Pons (tissue), 1 donor: ENCODE measurements at places on chromosomes 6 and 20.

DNA sequence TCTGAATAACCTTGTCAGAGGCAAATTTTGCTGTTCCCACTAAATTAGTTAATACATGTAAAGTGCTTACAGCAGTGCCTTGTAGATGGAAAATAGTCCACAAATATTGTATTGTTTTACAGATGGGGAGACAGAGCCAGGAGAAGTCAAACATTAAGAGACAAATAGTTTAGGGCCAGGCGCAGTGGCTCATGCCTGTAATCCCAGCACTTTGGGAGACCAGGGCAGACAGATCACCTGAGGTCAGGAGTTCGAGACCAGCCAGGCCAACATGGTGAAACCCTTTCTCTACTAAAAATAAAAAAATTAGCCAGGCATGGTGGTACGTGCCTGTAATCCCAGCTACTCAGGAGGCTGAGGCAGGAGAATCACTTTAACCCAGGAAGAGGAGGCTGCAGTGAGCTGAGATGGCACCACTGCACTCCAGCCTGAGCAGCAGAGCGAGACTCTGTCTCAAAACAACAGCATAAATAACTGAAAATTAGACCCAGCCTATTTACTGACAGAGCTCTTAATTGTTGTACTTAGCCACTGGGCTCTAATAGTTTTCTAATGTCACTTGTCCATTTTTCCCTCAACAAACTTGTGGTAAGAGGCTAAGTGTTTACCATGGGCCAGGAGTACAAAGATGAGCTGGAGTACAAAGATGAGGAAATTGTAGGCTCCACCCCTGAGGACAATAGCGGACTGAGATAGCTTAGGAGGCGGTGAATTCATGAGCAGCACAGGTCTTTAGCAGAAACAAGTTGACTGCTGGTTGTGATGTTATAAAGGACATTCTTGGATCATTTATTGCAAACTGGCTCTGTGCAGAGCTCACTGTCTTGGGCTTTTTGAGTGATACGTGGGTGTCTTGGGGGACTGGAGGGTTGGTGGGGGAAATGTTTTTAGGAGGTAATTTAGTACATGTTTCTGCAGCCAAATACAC lies 6.4 kb downstream of the ZSWIM3 start:
- no peak for DNase-seq

DNA sequence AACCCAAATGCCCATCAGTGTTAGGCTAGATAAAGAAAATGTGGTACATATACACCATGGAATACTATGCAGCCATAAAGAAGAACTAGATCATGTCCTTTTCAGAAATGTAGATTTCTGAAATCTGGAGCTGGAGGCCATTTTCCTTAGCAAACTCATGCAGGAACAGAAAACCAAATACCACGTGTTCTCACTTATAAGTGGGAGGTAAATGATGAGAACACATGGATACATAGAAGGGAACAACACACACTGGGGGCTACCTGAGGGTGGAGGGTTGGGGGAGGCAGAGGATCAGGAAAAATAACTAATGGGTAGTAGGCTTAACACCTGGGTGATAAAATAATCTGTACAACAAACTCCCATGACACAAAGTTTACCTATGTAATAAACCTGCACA lies 188.9 kb upstream of the PRND start:
- no peak for DNase-seq

DNA sequence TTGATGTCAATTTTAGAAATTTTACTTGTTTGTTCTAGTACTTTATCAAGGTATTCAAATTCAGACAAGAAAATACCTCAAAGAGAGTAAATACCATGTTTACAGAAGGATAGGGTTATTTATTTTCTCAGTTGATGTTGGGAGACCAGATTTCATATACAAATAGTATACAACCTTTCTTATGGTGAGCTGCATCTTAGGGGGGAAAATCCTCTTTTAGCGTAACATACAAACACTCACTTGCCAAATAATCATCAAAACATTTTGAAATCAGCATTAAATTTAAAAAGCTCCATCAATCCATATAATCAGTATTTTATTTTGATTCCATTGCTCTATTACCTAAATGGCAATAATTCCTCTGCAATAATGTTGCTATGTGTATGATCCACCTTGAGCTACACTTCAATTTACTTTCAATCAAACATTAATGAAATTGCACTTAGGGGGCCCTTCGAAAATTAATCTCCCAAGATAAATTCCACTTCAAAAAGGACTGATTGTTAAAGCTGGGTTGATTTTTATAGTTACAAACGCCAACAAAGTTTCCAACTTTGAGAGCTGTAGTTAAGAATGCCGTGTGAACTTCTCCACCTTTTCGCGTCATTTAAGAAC lies 2.2 kb downstream of the NKX2-4 start:
- DNase-seq: no peak

GRCh38 chr6:152368751-152369624 lies 268.2 kb downstream of the SYNE1 start:
- peak; percentile 68 for DNase-seq

DNA sequence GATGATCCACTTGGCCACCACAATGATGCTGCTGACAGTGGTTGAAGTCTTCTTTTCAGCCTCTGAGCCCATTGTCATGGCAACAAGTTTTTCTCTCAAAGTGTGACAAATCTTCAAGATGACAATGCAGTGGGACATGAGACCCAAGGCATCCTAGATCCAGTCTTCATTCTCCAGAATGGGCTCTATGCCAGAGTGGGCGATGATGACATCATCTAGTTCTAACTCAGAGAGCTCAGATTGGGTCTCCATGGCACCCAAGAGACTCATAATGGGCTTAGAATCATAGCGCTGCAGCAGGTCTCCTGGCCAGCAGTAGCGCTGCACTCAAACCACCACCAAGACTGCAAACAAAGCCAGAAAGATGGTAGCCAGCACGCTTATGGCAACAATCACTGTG lies 973.6 kb downstream of the EYS start:
- no peak for DNase-seq

DNA sequence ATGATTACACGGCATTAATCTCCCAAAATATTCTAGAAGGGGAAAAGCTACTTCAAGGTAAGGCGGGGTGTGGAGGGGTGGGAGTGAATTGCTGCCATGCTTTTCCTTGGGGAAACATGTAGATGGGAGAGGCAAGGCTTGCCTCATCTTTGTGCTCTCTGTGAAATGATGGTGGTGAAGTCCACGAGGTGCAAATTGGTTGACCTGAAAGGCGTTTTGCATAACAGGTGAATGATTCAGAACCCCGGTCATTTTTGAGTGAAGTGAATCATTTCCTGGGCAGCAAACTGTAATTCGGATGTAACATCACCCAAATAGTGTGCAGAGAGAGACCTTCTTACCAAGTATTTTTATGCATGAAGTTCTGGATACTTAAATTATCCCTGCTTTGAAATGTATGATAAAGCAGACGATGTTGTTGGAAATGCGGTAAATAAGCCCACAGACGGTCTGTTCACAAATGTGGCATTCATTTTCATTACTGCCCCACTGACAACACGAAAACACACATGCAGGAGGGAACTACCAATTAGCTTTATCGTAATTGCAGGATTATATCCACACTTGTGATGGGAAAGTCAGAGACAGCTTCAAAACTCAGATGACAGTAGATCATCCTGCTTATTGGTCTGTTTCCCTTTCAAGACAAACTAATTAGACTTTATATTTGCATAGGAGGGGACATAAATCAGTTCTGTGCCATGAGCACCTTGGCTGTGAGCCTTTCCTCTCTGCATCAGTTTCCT lies 3.0 kb downstream of the CDH4 start:
- no peak for DNase-seq

DNA sequence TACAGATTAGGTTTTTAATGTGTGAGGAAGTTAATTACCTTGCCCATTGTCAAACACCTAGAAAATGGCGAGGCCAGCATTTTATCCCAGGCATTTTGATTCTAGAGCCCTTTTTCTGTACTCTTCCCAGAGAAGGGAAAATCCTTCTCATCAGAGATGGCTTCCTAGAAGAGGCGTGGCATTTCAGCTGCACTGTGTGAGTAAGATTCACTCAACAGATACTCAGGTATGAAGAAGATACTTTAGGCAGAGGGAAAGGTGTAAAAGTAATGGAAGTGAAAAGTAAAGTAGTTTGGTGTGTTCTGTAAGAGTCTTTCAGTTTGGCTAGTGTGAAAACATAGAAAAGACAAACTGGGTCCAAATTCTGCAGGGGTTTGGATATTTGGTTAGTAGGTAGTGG lies 113.8 kb downstream of the MAP3K4 start:
- DNase-seq: no peak

DNA sequence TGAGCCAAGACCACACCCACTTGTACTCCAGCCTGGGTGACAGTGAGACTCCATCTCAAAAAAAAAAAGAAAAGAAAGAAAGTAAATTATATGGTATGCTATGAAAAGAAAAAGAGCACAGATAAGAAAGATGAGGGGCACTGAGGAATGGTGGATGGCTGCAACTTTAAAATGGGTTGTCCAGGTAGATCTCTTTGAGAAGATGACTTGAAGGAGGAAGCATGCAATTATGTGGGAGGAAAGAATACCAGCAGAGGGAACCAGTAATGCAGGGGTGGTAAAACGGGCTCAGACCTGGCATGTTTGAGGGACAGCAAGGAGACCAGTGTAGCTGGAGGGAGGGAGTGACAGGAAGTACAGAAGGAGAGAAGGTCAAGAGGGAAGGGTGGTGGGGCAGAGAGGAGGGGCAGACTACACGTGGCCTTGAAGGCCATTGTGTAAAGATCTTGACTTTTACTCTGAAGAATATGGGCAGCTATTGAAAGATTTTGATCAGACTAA lies 22.3 kb downstream of the LINC00237 start:
- no peak for DNase-seq
